GM12864 (cell line): ENCODE measurements at places on chromosomes 11 and 22.
A peak's percentile ranks its signal among the peaks of the same experiment; 100 is the strongest.

GRCh38 chr11:17014833-17015626 is 816 bp upstream of the PLEKHA7 start:
- no peak for DNase-seq

GRCh38 chr11:126896025-126896424 is 104.5 kb downstream of the KIRREL3 start:
- DNase-seq, result no peak

- DNase-seq, result no peak
These were observed 1.1 kb upstream of the SERPING1 start for GRCh38 chr11:57596266-57596885.

DNA sequence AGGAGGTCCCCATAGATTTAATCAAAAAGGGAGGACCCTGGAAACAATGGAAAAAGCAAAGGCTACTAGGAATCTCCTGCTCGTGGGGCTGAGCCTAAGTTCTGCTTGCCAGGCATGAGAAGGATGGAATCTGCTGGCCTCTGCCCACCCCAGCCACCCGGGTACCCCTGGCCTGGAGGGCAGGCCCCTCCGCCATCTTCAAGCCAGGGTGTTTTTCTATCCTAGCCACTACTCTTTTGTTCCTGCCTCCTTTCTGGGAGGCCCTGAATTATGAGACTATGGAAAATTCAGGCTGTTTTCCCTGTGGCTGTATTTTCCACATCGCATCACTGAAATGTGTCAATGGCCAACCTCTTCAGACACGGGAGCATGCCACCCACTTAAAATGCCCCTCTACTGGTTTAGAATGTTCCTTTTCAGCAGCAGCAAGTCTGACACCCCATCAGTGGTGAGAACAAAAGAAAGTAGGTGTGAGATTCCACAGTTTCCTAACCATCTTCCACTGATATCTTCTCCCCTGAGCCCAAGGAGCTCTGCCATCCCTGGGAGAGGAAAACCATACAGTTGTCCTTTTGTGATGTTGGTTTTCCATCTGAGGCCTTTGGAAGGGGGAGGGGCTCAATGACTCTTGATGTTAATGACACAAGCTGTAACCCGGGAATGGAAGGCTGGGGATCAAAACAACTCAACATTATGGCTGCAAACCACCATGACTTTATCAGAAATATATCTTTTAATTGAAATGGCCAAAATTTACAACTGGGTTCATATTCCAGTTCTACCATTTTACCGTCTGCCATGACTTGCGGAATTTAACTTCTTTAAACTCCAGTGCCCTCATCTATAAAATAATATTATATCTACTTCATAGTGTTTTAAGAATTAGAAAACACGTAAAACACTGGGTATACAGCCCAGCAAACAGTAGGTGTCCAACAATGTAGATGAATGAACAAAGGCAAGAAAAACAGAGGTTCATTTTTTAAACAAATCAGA is 22.2 kb downstream of the DKK3 start:
- DNase-seq, result no peak

DNA sequence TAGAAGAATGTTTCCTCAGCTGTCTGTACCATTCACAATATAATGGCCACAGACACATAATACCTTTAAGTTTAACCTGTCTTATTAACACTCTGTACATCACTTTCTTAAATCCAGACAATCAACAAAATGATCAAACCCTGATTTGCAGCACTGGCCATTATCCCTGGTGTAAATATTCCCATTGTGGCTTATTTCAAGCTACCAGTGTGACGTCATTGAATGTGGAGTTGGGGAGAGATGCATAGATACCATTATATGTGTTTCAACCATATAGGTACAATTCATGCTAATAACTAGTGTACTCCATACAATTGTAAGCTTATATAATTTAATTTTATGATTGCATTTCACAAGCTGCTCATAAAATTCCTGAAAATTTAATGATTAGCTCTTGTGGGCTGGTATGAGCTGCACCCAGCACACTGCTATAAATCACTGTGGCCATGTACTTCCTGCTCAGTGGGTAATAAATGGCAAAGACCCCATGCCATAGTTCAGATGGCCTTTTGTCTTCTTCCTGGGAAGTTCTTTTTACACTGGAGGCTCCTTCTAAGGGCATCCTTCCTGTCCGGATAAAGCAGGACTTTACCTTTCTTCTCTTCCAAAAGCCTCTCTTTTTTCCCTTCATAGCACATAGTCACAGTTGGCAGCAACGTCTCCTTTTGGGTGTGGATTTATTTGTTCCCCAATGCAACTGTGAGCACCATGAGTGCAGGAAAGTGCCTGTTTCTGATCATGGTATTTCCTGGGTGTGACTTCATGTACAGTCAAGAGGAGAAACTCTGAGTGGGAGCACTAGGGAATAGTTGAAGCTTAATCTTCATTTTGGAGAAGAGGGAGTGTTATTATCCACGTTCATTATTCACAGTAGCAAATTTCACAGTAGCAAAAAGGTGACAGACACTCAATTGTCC is 87.8 kb downstream of the MIAT start:
- DNase-seq, result no peak

- no peak for DNase-seq
These were observed 385.6 kb downstream of the ETS1 start for GRCh38 chr11:128201801-128202200.

DNA sequence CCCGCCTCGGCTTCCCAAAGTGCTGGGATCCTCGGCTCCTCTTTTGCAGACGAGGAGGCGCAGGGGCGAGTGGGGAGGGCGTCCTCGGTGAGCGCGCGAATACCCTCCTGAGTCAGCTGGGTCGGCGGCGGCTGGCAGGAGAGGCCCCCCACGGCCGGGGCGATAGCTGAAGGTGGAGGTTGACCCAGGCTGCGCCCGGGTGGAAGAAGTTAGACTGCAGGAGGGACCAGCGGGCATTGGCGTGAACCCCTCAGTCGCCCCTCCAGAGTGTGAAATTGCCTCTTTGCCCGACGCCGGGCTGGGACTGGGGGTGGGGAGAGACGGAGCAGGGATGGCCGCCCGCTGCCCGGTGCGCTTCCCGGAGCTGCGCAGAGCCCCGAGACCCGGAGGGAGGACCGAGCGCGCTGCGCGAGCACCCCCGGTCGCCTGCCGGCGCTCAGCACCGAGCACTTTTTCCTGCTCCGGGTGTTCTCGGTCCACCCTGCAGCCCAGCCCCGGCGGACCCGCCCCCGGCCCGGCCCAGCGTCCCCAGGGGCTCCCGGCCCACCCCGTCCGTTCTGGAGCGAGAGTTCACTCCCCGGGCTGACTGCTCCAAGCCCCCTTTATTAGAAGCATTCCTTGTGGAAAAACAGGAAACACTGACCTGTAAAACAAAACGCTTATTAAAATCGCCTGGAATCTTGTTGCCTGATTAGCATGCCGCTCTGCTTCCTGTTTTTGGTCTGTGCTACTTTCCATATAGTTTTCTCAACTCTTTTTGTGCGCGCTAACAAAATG is 13.7 kb upstream of the CPT1A start:
- no peak for DNase-seq

DNA sequence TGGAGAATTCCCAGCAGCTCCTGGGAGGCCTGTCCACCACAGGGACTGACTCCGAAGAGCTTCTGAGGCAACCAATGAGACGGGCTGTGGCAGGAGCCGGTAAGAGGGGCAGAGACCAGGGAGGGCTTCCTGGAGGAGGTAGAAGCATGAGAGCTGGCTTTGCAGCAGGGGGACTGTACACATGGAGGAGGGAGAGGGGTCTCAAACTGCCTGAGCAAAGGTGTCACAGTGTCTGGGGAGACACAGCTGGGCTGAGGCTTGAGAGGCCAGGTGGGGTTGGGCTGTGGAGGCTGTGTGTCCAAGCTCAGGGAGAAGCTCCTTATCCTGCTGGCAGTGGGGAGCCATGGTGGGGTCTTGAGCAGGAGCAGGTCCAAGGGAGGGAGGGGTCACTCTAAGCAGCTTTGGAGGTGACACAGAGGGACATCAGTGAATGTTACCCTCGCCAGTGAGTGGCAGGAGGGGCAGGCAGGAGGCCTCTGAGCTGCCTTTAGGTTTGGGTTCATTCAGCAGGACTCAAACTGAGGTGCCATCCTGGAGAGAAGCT is 4.6 kb upstream of the RHOD start:
- DNase-seq, result no peak

DNA sequence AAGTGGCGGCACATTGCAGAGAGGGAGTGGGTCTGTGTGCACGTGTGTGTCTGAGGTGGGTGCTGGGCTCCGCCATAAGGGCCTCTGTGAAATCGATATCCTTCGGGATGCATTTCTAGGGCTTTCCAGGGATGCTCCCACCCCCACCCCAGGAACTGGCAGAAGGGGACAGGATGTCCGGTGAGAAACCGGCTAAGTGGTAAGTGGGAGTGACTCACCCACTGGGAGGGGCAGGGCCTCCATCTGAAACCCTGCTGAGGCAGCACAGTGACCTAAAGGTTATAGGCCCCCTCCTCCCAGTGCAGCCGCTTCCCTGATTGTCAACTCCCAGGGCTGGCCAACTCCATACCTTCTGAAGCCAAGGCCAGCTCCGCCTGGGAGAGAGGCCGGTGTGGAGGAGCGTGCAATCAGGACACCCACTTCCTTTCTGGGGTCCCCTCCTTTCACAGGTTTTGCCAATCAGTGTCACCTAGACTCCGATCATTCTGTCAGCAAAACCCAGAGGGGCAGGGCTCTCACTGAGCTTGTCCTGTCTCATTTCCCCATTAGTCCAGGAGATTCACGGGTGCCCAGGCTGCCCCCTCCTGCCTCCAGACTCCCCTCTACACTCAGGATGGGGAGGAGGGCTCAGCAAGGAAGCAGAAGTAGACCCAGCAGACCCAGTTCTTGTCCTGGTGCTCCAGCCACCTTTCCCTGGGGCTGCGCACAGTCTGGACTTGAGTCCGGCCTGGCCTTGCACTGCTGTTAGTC is 44.5 kb downstream of the NECTIN1 start:
- no peak for DNase-seq

GRCh38 chr11:72112143-72112977 is at the start of gene ANAPC15:
Gene ANAPC15 (minus strand): TSS chr11:72112695. CDS start chr11:72111276, 1,419 bp downstream.
- peak; percentile 99 for DNase-seq

DNA sequence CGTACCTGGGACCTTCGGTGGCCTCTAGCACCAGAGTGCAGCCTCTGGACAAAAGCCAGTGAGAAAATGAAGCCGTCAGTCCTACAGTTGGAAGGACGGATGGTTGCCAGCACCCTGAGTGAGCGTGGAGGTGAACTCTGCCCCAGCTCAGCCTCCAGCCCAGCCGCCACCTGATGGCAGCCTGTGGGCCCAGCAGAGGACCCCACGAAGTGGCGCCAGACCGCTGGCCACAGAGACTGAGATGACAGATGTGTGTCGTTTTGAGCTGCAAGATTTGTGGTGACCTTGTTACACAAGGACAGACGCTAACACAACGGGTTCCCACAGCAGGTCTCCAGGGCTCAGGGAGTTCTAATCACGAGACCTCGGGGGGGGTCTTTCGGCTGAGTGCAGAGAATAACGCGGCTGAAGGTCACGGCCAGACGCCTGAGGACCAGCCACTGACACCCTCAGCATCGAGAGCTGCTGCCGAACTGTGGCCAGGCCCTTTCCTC is 75.0 kb downstream of the BRD1 start:
- no peak for DNase-seq

DNA sequence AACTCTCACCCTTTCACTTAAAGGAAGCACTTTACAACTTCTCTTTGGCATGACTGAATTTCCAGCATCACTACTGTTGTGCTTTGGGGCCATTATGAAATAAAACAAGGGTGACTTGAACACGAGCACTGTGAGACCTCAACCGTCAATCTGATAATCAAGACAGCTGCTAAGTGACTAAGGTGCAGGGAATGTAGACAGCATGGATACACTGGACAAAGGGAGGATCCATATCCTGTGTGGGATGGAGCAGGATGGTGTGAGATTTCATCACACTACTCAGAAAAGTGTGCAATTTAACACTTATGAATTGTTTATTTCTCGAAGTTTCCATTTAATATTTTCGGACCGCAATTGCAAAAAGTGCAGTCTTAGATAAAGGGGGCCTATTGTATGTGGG is 16.1 kb upstream of the EXPH5 start:
- DNase-seq, result no peak

- DNase-seq, result no peak
These were observed 11.7 kb upstream of the MPEG1 start for GRCh38 chr11:59224351-59224928.

GRCh38 chr11:5336331-5336730 is 7.0 kb downstream of the OR51B5 start:
- DNase-seq, result no peak

DNA sequence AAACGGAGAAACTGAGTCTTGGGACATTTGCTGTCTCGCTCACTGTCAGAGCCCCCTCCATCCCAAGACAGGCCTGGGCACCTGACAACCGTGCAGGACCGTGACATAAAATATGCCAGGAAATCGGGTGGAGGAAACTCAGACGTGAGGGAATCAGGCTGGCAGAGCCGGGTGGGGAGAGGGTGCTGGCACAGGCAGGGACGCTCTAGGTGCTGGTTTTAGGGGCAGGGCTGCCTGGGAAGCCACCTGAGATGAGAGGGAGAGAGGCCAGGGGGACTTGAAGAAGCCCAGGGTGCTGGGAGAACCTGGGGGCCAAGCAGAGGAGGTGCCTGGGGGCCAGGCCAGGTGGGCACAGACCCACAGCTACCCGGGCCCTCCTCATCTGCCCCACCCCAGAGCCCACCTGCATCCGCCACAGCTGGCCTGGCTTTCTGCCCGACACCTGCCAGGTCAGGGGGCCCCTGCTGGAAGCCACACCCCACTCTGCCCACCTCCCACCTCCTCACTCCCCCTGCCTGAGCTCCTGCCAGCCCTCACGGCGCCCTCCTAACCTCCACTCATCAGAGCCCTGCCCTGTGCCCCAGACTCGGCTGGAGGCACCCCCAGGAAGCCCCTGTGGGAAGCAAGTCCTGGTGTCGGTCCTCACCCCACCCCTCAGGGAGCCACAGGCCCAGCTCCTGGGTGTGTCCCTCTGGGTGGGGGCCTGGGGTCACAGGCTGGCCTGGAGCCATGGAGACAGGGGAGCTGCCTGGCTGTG is 27.3 kb upstream of the MUC5AC start:
- no peak for DNase-seq

DNA sequence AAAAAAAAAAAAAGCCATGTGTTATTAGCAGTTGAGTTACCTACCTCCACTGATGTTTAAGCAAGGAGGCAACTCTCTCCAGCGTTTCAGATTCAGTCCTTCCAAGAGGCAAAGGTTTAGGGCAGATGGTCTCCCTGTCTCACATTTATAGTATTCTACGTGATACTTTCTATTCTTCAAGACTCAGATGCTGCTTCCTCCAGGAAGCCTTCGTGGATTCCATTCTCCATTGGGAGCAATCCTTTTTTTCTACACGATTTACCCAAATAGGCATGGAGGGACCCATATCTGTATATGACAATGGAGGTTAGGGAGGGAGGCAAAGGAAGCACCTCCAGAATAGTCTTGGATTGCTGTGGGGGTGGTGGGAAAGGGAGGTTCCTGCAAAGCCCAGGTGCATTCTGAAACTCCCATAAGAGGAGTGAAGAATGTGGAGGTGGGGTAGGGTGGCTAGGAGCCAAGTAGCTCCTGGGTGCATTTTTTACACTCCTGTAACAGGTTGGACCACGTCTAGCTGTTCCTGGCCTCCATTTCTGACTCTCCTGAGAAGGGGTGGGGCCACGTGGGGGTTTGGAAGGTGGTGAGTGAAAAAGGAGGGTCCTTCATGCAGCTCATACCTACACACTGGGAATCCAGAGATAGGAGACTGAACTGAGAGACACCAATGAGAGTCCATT is 16.2 kb downstream of the YPEL4 start:
- no peak for DNase-seq
